ENCODE measurements at places on chromosomes 4 and X.

DNA sequence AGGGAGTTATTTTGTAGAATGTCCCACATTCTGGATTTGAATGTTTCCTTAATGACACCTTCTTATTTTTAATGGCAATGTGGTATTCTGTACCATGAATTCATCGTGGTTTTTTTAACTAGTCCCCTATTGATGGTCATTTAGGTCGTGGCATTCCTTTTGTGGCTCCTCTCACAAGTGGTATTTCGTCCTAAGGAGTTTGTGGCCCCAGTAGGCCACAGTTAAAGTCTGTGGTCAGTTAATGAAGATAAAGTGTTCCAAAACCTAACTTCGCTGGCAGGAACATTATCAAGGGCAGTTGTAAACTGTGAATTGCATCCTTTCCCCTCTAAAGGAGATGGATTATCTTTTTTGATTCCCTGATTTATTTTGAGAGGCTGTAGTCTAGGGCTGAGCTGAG, 133.2 kb downstream of the TMEM164 start:
- no peak for DNase-seq

GRCh38 chrX:41275661-41276609, 58.0 kb upstream of the DDX3X start:
- DNase-seq = peak; percentile 25

DNA sequence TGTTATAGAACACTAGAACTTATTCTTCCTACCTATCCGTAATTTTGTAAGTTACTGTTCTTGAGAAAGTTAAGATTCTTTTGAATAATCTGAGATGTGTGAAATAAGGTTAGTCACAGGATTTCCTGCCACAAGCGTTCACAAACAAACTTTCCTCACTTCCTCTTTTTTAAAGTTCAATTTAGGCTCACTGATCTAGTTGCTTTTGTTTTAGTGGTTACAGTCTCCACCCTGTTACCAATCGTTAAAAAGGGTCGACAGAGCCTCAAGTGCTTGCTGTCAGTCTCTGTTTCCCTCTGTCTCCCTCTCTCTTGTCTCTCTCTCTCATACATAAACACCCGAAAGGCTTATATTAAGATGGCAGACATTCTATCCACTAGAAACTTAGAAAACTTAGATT, 35.9 kb upstream of the STK26 start:
- DNase-seq = no peak

GRCh38 chrX:17077361-17077760, 130.9 kb downstream of the REPS2 start:
- no peak for DNase-seq

DNA sequence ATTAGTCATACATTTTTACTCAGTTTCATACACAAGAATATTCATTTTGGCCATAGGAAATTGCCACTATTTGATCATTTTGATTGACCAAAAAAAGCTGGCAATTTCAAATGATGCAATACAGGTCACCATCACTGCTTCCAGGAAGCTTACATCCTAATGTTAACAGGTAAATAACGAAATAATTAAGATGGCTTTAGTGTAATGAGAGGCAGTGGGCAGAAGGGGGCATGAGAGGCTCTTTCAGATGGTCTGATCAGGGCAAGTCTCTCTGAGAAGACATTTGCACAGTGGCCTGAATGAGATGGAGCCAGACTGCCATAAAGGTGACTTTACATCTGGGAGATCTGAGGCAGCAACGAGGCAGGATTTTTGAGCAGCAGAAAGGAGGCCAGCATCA, 170.7 kb downstream of the SLIT2 start:
- DNase-seq = peak; percentile 71

DNA sequence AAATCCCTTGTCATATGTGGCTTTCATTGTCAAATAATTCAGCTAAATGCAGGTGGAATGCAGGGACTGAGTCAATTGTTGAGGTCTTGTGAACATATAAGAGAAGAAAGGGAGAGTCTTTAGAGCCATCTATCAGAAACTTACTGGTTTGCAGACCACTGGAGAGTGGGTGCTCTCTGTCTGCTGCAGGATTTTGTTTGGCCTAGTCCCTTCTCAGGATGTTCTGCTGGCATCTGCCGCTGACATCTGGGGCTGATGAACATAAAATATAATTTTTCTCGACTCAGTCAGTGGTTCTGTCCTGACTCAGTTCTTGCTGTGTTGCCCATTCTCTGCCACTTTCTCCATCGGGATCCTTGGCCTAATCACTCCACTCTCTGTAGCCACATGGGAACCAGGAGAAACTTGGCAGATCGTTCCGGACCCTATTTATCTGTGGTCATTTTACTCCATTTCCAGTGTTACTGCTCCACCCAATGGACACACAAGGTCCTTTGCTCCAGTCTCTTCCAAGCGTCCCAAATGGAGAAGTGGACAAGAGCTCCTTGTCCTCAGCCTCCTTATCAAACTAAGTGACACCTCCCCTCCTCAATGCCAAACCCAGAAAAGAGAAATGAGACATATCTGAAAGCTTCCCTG, 436.2 kb downstream of the FAT4 start:
- DNase-seq = peak; percentile 41

DNA sequence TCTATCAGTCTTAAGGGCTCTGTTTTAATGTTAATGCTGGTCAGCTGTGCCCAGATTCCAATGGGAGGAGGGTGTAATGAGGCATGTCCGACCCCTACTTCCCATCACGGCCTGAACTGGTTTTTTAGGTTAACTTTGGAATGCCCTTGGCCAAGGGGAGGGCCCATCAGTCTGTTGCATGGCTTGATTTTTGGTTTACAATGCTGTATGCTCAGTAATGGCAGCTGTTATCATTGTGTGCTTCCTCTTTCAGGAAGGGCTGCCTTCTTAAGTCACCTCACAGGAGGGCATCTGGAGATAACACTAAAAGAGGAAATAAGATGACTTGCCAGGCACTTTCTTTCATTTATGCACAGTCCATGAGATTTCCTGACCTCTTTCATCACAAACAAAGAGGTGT, 36.3 kb downstream of the ATXN3L start:
- DNase-seq = no peak

DNA sequence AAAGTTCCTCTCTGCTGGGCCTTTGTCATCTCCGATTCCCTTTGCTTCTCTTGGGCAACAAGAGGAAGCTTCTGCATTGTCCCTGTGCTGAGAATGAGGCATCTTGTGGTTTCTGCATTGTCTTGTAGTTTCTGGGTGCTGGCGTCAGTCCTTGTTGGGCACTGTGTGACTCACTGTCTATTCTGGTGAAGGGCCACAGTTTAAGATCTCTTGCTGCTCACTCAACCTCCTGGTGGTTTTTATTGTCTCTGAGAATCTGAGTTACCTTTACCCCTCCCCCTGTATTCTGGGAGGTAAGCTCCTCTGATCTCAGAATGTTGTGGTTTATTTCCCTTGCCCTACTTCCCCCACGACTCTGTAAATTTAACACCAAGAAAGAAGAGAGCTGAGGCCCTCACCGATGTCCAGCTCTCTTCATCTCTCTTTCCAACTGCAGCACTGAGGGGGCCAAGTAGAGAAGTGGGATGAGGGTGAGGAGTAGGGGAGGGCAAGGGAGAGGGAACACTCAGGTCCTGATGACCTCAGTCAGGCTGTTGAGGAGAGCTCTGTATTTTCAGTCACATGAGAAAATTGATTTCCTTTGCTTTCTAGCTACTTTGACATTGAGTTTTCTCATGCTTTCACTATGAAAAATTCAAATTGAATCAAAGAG, 441.6 kb upstream of the PITX2 start:
- no peak for DNase-seq

- no peak for DNase-seq
Measured at GRCh38 chr4:80004319-80004718, 68.7 kb downstream of the ANTXR2 start.

- no peak for DNase-seq
Measured at GRCh38 chr4:159145992-159146330, 43.1 kb downstream of the RAPGEF2 start.

DNA sequence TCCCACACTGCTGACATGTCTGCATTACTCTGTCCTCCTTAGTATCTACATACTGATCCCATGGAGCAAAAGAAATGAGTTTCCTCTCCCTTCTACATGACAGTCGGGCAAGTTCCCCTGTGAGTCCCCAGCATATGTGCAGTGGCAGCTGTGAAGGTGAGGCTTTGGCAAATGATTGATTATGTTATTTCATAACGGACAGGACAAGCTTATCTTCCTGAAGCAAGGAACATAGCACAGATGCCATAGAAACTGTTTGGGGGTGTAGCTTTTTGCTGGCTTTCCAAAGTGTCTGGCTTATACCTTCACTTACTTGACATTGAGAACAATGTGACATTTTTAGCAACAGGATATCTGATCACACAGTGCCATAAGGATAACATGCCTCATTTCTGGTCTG, 136.8 kb upstream of the PDLIM3 start:
- no peak for DNase-seq
